Mesothelial cell of epicardium (in vitro differentiated cells): ENCODE measurements at places on chromosomes 2 and 18.
A peak's percentile ranks its signal among the peaks of the same experiment; 100 is the strongest.

DNA sequence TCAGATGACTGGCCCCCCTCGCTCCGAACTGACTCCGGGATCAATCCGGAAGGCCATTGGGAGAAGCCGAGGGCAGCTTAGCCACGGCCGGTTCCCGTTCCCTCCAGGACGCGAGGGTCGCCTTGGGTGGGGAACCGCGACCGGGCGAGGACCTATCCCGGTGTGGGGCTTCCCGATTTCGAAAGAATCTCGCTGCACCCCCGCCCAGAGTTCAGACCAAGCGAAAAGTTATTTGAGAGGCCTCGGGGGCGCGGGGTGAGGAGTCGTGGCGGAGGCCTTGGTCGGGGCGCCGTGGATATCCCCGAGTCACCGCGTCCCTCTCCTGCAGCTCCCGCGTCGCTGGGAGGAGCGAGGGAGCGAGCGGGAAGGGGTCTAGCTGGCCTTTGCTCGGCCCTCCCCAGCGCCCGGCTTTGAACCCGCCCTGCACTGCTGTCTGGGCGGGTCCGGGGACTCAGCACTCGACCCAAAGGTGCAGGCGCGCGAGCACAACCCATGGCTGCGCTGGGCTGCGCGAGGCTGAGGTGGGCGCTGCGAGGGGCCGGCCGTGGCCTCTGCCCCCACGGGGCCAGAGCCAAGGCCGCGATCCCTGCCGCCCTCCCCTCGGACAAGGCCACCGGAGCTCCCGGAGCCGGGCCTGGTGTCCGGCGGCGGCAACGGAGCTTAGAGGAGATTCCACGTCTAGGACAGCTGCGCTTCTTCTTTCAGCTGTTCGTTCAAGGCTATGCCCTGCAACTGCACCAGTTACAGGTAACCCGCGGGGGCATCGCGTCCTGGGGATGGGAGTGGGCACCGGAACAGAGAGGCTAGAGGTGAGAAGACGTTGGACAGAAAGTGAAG, at the start of gene CYP27A1:
CYP27A1 (plus strand) TSS at position 457 of the 837 bp plus-strand sequence; CDS start at position 493, 36 bp downstream.
- peak; percentile 23 for DNase-seq
- H3K27me3 ChIP-seq, result no peaks in the 10 kb centered on the region
- peaks cover 10% of the 10 kb centered on the region for H3K36me3 ChIP-seq
- H3K27ac ChIP-seq, result peak within 1 kb of the TSS; percentile 94

GRCh38 chr2:168024459-168024858, 222.9 kb downstream of the STK39 start:
- H3K27me3 ChIP-seq, result no peaks in the 10 kb centered on the region
- H3K27ac ChIP-seq, result no peak overlapping the region
- no peak overlapping the region for H3K4me3 ChIP-seq
- peaks cover 4% of the 10 kb centered on the region for H3K36me3 ChIP-seq
- DNase-seq, result no peak

GRCh38 chr2:187966924-187967323, 324.8 kb upstream of the GULP1 start:
- no peaks in the 10 kb centered on the region for H3K4me1 ChIP-seq
- H3K36me3 ChIP-seq, result no peaks in the 10 kb centered on the region
- no peak for DNase-seq
- no peak overlapping the region for H3K27ac ChIP-seq
- no peaks in the 10 kb centered on the region for H3K27me3 ChIP-seq
- no peak overlapping the region for H3K4me3 ChIP-seq

DNA sequence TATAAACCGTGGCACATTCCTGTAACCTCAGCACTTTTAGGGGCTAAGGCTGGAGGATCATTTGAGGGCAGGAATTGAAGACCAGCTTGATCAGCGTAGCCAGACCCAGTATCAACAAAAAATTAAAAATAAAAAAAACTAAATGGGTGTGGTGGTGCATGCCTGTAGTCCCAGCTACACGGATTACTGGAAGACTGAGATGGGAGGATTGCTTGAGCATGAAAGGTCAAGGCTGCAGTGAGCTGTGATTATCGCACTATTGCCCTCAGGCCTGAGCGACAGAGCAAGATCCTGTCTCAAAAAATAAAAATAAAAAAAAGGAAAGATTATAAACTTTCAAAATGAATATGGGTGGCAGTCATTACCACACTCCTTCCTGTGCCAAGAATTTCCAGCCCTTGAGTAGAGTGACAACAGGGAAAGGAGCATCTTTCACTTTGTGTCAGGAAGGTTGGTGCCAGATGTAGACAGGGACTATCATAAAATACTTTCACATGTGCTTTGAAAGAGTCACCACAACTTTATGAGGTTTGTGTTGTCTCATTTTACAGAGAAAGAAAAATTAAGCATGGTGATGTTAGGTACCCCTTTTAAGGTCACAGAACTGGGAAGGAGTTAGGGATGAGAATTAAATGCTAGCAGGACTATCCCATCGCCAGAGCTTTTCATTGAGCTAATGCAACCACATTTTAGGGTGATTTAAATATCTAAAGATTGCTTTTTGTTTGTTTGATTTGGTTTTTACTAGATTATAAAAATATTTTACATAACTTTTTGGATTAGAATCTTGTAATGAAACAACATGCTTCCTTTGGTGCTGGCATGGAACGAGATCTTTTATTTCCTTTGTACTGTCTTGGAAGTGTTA, 1617.4 kb upstream of the ACVR2A start:
- no peak for DNase-seq
- H3K36me3 ChIP-seq, result no peaks in the 10 kb centered on the region
- peaks cover 22% of the 10 kb centered on the region for H3K4me1 ChIP-seq
- no peaks in the 10 kb centered on the region for H3K27me3 ChIP-seq

GRCh38 chr2:113266431-113266830, 12.3 kb downstream of the PAX8 start:
- H3K27me3 ChIP-seq, result peaks cover 99% of the 10 kb centered on the region
- no peak overlapping the region for H3K4me3 ChIP-seq
- no peak overlapping the region for H3K27ac ChIP-seq
- DNase-seq, result no peak
- H3K36me3 ChIP-seq, result no peaks in the 10 kb centered on the region

DNA sequence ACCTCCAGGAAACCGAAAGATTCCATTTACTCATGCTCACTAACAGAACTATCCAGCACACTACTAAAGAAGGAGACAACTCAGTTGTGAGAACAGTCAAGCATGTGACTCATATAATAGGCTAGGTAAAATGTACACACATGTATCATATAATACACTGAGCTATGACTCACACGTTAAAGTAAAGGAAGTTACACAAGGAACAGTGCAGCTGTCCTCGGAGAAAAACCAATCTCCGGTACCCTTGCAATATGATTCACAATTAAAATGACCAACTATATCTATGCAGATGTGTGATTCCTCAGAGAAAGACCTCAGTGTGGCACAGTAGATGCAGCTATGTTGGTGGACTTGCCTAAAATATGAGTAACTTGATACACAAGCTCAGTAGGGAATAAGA, 76.5 kb downstream of the STRN start:
- no peaks in the 10 kb centered on the region for H3K4me1 ChIP-seq
- H3K27ac ChIP-seq, result no peak overlapping the region
- no peak overlapping the region for H3K4me3 ChIP-seq
- no peak for DNase-seq
- no peaks in the 10 kb centered on the region for H3K27me3 ChIP-seq

DNA sequence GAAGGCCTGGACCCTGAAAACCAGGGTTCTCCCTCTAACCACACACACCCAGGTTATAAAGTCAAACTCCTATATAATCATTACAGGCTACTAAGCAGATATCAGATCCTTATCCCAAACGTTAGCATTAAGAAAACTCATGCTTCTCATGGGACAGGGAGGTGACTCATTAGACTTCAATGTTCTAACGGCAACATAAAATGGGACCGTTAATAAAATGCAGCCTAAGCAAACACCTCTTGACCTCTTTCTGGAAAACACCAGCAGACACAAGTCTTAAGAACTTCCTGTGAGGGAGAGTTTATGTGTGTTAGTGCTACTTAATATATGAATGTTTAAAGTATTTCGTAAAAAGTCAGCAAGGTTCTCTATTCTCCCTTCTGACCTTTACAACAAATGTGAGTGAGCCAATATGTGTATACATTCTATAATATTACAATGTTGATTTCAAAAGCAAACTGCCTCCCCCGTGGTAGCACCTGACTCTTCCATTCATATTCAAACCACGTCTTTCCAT, 31.7 kb downstream of the LPIN2 start:
- no peak overlapping the region for H3K4me3 ChIP-seq
- peaks cover 2% of the 10 kb centered on the region for H3K36me3 ChIP-seq
- H3K27ac ChIP-seq, result peak overlapping the region; percentile 65
- H3K27me3 ChIP-seq, result no peaks in the 10 kb centered on the region
- peaks cover 41% of the 10 kb centered on the region for H3K4me1 ChIP-seq
- DNase-seq, result no peak
